ENCODE measurements at places on chromosomes 5 and 9.
A peak's percentile ranks its signal among the peaks of the same experiment; 100 is the strongest.

DNA sequence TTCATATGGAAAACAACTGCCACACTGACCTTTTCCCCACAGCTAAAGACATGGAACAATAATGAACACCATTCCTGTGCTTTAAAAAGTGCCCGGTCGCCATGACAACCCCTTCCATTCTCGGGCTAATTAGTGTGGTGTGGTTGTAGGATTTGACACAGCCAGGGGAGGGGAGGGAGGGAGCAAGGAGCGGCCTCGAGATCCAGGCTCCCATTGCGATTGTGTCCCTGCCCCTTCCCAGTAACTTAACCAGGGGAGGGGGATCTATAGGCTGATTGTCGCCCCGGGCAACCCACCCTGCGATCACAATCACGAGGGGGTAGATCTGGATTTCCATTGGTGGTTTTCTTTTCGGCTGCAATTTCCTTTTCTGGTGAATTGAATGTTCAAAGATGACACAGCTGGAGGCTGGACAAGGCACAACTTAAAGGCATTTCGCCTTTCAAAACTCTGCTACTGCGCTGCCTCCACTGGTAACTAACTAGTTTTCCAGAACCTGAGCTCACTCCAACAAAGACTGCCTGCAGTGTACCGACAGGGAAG lies 96.7 kb upstream of the RETREG1 start:
- DNase-seq: no peak

GRCh38 chr9:72305102-72305546 lies 59.9 kb downstream of the ZFAND5 start:
- peak; percentile 96 for DNase-seq

- DNase-seq: no peak
Measured at GRCh38 chr9:747567-747966, 93.9 kb upstream of the DMRT1 start.

DNA sequence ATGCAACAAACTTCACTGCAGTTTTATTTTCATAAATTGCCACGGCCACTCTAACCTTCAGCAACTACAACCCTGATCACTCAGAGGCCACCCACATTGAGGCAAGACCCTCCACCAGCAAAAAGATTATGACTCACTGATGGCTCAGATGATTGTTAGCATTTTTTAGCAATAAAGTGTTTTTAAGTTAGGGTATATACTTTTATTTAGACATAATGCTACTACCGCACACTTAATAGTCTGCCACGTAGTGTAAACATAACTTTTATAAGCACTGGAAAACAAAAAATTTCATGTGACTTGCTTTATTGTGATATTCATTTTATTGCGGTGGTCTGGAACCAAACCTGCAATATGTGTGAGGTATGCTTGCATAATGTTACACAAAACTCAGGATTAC lies 257.9 kb downstream of the ZSWIM6 start:
- no peak for DNase-seq

GRCh38 chr9:133976191-133976861 lies 15.8 kb downstream of the VAV2 start:
- no peak for DNase-seq

DNA sequence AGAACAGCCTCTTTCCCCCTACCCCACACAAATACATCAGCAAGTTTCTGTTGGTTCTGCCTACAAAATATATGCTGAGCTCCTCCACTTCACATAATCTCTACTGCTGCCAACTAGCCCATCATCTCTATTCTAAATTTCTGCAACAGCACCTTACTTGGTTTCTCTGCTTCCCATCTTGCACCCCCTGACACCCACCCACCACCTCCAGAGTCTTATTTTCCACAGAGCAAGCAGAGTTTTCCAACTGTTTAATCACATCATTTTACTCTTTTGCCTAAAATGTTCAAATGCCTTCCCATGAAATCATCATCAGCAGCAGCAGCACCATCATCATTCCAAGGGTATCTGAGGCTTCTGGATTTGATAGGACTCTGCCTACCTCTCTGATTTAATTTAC lies 295.7 kb downstream of the CTNND2 start:
- no peak for DNase-seq

DNA sequence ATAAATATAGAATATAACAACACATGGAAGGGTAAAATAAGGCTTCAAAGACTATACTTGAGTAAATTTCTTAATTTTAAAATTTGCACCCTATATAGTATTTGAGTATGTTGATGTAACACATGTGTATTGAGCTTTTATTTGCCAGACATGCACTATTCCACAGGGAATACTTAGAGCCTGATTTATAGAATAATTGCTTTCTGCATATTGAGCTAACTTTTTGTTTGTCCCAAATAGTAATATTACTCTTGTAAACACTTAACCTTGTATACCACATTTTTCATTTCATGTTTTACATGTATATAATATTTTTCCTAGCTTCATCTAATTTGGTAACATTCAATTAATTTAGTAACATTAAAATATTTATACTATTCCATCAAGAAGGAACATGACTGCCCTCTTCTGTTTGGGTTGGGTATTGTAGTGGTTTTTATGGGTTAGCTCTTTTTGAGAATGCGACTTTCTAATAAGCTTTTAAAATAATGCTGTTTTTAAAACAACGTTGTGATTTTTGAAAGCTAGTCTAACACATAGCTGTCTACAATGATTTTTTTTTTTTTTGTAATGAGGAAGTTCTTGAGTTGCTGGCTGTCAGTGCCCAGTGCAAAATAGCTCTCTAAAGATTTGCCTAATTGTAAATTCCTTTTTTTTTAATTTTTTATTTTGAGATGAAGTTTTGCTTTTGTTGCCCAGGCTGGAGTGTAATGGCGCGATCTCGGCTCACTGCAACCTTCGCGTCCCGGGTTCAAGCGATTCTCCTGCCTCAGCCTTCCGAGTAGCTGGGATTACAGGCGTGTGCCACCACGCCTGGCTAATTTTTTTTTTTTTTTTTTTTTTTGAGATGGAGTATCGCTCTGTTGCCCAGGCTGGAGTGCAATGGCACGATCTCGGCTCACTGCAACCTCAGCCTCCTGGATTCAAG lies 4.8 kb downstream of the SUB1 start:
- DNase-seq: no peak

- DNase-seq: no peak
Measured at GRCh38 chr9:129554649-129555048, 66.3 kb downstream of the C9orf50 start.

- DNase-seq: no peak
Measured at GRCh38 chr5:150801117-150801927, 22.8 kb downstream of the SMIM3 start.

DNA sequence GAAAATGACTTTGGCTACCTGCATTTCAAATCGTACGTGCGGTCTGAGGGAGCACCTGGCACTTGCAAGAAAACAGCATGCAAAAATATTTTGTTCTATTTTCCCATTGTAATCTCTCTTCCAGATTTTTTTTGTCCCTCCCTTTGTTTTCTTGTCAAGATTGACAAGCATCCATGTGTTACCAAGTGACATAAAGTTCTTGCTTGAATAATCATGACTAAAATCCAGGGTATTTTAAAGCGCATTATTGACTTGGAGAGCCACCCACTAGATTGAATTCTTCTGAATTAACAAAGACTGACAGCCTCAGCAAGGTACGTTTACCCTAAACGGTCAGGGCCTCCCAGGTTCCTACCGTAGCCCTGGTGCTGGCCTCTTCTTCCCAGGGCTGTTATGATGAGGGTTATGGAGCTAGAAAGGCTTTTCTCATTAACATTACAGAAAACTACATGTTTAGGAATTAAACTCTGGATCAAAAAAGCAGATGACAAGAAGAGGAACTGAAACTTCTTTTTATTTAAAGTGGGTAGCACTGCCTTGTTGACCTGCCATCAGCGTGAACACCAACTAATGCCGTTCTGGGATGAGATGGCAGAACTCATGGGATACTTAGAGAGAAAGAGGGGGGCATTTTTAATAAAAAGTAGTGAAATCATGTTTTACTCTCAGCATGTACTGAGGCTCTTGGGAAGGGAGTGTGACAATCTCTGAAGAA lies 297.0 kb downstream of the EFNA5 start:
- no peak for DNase-seq

GRCh38 chr9:30630459-30630858 lies 1754.0 kb upstream of the ACO1 start:
- DNase-seq: no peak

- DNase-seq: peak; percentile 95
Measured at GRCh38 chr5:174724484-174725260, at the start of gene MSX2. Gene MSX2 (plus strand): TSS chr5:174724582. CDS start chr5:174724660, 78 bp downstream.

DNA sequence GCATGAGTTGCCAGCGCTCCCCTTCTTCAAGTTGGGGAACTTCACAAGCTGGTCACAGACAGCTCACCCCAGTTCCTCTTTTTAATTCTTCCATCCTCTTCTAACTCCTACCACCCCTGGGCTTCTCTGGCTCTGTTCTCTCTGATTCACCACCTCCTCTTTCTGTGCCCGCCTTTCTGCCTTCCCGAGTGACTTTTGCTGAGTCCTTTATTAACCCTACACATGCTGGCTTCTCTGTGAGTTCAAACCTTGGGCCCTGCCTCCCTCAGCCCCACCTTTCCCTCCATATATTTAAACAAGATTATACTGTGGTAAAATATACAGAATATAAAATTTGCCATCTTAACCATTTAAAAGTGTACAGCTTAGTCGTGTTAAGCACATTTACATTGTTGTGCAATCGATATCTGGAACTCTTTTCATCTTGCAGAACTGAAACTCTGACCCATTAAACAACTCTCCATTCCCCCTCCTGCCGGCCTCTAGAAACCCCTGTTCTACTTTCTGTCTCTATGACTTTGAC lies 32.0 kb downstream of the SLC46A2 start:
- no peak for DNase-seq

DNA sequence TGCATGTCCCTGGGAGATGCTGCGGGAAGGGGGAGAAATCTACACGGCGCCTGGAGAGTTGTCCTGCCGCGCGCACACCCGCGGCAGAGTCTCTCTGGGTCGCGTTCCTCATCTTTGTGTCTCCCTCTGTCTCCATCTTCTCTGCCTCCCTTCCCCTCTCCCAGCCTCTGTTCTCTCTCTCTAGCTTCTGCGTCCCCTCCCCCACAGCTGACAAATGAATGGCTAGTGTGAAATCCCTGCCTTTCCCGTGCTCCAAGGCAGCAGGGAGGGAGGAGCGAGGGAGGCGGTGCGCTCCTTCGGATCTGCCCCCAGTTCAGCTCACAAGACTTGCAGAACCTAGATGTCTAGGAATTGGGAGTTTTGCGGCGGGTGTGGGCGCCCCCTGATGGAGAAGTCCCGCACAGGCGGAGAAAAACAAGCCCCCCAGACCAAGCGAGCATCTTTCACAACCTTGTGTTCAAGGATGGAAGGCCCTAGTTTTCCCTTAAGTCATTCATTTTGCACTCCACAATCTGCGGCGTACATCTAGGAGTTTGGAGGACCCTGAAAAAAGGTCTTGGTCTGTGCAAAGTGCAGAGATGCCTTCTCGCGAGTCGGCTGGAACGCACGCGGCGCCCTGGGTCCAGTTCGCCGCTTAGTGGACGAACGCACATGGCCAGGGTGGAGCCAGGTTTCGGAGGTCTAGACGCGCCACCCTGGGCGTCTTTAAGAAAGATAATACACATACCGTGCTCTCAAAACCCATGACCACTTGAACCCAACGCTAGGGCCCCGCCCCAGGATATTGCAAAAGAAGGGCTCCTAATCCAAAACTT lies 2.0 kb downstream of the VCAN start:
- peak; percentile 98 for DNase-seq

DNA sequence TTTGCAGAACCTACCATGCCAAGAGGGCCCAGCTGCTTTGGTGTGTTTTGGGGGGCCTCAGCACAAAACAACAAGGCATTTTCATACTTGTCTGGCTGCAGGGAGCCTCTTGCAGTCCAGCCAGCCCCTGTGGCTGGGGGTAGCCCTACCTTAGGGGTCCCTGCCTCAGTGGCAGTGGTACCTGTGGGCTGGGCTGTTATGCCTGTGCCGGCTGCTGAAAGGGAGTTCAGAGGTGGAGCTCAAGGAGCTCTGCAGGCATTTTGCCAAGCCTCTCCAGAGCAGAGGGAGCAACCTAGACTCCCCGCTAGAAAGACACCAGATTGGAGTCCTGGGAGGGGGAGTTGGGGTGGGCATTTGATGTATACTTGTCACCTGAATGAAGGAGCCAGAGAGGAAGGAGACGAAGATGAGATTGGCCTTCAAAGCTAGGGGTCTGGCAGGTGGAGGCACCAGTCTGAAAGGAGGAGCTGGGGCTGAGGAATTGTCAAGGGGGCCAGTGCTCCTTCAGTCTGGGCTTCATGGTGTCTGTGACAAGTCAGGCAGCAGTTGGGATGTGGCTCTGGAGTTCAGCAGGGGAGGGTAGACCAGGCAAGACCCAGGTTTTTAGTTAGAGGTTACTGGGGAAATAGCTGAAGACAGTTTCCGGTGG lies 1.5 kb downstream of the SHROOM1 start:
- DNase-seq: no peak

DNA sequence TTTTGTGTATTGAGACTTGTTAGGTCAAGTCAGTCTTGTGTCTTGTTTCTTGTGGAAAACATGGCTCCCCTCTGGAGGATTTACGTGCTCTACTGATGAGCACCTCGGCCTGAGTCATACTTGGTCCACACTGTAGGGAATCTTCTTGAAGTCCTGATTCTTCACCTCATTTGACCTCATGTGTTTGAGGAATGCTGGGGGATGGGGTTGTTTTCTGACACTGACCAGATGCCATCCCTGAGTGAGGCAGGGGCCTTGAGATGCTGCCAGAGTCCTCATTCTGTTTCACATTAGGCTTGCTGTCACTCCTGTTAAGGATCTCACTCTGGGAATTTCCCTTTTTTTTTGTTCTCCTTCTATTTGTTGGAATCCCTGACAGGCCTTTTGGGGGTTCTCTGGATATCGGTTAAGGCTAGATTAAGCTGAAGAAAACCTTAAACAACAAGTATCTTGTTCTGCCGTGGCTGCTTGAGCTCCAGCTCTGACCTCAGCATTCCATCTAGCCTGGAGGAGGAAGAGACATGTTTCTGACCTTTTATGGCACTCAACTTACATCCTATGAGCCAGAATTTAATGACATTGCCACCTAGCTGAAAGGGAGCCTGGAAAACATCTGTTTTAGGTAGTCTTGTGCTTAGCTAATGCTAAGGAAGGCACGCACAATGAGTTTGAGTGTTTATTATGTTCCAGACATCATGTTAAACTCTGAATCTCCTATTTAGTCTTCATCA lies 20.6 kb downstream of the TCOF1 start:
- DNase-seq: no peak

DNA sequence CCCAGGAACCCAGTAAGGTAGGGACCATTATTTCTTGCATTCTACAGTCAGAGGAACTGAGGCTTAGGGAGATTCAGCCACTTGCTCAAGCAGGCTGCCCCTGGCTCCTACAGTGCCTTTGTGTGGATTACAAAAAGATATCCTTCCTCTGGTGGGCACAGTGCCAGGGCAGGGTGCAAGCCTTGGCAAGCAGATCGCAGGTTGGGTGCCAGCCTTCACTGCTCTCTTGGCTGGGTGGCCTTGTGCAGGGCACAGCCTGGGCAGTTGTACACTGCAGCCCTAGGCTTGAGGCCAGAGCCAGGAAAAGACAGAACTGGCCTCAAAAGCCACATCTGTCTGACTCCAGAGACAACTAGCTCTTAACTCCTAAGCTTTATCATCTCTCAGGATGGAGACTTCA lies 15.0 kb downstream of the DOCK2 start:
- DNase-seq: no peak

DNA sequence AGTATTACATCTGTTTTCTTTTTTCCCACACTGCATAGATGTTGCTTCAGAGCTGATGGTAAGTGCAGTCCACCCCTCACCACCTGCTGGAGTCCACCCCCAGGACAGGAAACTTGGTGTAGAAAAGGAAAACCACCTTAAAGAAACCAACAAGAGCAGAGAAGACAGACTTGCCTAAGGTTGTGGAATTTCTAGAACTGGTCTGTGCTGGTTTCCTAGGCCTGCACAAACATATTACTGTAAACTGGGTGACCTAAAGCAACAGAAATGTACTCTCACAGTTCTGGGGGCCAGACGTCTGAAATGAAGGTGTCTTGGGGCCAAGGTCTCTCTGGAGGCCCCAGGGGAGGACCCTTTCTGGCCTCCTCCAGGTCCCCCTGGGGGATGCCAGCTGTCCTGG lies 293.4 kb upstream of the IRX1 start:
- DNase-seq: no peak
